ENCODE measurements at places on chromosomes 4 and X.

GRCh38 chrX:116317409-116317808, 119.0 kb upstream of the SLC6A14 start:
- DNase-seq: peak; percentile 1

- DNase-seq: no peak
Measured at GRCh38 chr4:101114936-101115372, 232.4 kb downstream of the PPP3CA start.

GRCh38 chrX:113906168-113906567, 677.7 kb upstream of the HTR2C start:
- no peak for DNase-seq

DNA sequence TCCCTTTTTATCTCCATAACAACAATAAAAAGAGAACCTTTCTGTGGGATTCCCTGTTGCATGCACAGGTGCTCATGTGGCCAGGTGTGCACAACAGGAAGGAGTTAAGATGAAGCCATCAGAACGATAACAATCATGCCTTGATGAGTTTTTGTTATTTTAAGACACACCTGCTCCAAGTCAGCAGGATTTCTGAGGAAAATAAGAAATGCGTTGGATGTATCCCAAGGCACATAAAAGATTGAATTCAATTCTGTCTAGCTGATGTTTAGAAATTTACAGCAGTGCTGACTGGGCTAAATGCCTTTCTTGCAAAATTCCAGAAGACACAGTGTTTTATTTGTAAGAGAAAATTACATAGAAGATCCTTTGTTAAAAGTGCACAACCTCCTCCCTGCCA, 1678.2 kb downstream of the ARAP2 start:
- DNase-seq: no peak

DNA sequence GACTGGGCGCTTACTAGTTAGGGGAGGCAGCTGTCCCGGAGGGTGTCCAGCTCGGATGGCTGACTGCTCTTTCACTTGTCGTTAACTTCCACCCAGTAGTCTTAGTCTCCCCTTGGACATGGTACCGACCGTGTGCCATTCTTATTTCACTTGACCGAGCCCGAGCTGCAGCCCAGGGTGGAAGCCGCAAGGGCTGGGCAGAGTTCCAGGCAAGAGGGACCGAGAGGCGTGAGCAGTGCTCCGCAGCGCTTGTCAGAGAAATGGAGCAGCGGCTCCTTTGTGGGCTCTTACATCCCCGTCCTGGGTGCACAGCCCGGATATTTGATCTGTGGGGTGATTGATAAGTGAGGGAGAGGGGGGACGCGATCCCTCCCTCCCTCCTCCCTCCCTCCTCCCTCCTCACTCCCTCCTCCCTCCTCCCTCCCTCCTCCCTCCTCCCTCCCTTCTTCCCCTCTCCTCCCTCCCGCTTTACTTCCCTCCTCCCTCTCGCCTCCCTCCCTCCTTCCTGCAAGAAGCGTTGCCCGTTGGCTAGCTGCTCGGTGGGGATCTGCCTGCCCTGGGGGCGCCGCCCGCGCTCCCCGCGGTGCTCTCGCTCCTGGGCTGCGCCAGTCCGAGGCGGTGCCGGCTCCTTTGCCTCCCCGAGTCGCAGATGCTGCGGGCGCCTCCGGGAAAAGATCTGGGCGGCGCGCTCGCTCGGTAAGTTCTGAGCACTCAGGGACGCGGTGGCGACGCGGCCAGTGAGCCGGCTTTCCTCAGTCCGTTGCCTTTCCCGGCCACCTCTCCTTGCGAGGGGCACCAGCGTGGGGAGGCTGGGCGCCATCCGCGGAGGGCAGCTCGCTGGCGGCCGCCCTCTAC, at the start of gene SLITRK2:
TSS of gene SLITRK2 (plus strand) at position 499 of the 855 bp plus-strand sequence. CDS start 4,597 bp downstream, outside the sequence.
- peak; percentile 28 for DNase-seq

- no peak for DNase-seq
Measured at GRCh38 chr4:89914609-89915550, 20.2 kb downstream of the MMRN1 start.

DNA sequence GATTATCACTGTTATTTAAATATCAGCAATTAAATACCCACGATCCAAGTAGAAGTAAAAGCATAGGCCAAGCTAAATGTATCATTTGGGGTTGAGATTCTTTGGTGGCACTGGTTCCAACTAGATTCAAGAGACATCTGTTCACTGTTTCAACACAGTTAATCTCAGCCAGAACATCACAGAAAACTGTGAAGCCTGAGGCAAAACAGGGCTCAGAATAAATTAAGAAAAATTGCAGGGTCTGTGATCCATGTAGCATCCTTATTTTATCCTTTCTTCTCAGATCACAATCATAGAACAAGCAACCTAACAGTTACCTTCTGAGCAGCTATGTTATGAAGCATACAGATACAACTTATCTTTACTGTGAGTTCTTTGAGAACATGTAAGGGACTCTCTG, 23.7 kb downstream of the YTHDC1 start:
- no peak for DNase-seq
